Caki2 (cell line): ENCODE measurements at places on chromosomes 13 and 19.

DNA sequence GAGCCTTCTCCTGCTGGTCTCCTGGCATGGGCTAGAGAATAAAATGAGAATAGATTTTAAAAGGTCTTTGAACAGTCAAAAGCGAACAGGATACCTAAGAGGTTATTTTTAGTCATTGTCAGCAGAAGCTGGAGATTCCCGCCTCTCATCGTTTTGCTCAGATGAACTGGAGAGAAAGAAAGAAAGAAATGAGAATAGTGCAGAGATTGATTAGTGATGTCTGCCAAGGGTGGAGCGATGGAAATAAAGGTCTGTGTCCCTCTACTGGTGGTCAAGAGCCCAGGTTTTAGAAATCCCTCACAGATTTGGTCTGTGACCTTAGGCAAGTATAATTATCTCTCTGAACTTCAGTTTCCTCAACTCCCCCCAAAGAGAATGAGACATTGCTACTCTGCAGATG is 5.3 kb downstream of the NCAN start:
- peak; percentile 37 for DNase-seq

- no peak for DNase-seq
Observed at GRCh38 chr13:59409634-59410200, 754.0 kb downstream of the DIAPH3 start.

- no peak for DNase-seq
Observed at GRCh38 chr19:15123900-15124299, 16.7 kb downstream of the SYDE1 start.

DNA sequence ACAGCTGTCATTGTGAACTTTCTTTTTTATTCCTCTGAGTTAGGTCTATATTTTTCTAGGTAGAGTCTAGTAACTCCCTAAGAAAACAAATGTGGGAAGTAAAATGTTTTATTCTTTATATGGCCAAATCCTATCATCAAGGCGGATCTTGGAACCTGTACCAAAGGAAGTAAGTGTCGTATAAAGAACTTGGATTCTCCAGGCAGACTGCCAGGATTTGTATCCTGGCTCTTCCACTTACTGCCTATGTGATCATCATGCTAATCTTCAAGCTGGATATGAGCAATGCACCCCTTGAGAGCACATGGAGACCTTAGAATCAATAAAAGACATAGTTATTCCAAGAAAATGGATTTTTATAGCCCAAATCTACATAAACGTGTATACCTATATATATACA is 286.5 kb downstream of the PCDH17 start:
- DNase-seq, result no peak

- DNase-seq, result no peak
Observed at GRCh38 chr13:36421447-36421846, 10.8 kb upstream of the CCNA1 start.
